GM23248 (cell line): ENCODE measurements at places on chromosomes 3 and 15. TPM values are rescaled to one million over a fixed set of nuclear protein-coding genes. Genes with fewer than 3 reads are reported as not detected.
A peak's percentile ranks its signal among the peaks of the same experiment; 100 is the strongest.

- DNase-seq = no peak
Observed at GRCh38 chr3:121111914-121112612, 204.1 kb downstream of the STXBP5L start.

DNA sequence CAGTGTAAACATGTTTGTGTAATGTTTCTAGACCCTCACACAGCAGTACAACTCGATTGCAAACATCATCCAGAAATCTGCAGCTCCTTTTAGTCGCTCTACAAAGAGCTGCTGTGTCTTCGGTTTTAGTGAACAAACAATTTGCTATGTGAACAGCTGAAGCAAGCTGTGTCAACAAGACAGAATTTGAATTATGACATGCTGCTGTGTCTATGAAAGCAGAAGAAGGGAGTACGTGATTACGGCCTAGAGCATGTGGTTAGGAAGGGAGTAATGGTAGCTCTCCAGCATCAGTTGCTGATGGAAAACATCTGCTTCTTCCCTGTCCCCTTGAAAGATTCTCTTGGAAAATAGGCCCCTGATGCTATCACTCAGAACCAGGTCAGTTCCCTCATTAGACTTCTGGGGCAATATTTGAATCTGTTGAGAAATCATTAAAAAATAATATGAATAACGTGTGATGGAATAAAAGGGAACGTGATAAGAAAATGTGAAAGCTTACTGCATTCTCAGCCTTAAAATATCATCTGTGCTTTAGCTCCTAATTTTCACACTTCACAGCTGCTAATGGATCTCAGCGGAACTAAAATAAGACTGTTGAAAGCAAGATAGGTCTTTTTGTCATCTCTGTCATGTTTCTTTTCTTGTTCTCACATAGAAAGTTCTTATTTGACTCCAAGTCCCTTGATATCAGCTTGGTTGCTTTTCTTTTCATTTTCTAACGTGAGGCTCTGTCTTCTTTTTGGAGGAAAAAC lies 891.5 kb downstream of the ROBO2 start:
- no peak for DNase-seq

GRCh38 chr15:48936666-48937065 lies 27.1 kb downstream of the SHC4 start:
- DNase-seq = peak; percentile 89

DNA sequence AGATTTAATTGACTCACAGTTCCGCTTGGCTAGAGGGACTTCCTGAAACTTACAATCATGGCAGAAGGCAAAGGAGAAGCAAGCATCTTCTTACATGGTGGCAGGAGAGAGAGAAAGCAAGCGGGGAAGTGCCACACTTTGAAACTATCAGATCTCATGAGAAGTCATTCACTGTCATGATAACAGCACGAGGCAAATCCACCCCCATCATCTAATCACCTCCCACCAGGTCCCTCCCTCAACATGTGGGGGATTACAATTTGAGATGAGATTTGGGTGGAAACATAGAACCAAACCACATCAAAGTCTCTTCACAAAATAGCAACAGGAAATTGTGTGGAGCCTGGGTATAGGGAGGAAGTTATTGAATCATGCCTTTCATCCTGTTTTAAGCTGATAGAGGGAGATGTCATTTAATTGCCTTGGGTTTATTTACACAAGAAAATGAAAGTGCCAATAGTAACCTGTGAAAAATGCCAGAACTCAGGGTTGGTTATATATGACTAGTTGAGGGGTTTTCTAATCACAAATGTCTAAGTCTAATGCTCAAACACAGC lies 624.8 kb upstream of the LMCD1 start:
- DNase-seq = no peak

GRCh38 chr3:23889386-23889785 lies 27.4 kb downstream of the NKIRAS1 start:
- DNase-seq = no peak

DNA sequence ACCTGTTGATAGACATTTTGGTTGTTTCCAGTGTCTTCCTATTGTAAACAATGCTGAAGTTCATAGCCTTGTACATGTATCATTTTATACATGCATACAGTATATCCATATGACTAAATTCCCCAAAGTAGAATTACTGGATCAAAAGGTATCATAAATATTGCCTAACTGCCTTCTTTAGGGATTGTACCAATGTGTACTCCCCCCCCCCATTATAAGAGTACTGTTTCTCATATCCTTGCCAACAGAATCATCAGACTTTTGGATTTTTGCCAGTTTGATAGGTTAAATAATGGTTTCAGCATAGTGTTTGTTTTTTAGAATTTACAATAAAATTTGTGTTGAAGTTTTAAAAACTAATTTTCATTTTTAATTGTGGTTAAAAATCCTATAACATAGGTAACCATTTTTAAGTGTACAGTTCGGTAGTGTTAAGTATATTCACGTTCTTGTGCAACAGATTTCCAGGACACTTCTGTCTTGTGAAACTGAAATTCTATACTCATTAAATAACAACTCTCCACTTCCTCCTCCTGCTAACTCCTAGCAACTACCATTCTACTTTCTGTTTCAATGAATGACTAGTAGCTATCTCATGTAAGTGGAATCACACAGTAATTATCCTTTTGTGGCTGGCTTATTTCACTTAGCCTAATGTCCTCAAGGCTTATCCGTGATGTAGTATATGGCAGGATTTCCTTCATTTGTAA lies 30.8 kb upstream of the MAP3K13 start:
- DNase-seq = peak; percentile 60

GRCh38 chr15:32668942-32669341 lies 27.4 kb downstream of the SCG5 start:
- peak; percentile 44 for DNase-seq

DNA sequence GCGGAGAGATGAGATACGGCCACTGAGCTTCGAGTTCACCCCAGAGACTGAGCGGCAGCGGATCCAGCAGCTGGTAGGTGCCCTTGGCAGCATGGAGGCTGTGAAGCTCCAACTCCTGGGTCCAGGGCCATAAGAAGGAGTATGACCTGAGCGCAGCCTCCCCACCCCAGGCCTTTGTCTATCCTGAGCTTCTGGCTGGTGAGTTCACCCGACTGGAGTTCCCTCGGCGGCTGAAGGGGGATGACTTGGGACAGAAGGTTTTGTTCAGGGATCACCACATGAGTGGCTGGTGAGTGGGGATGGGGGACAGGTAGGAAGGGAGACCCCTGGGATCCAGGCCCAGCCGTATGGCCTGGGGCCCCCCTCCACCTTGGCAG lies 2.6 kb downstream of the PPM1M start:
- no peak for DNase-seq

DNA sequence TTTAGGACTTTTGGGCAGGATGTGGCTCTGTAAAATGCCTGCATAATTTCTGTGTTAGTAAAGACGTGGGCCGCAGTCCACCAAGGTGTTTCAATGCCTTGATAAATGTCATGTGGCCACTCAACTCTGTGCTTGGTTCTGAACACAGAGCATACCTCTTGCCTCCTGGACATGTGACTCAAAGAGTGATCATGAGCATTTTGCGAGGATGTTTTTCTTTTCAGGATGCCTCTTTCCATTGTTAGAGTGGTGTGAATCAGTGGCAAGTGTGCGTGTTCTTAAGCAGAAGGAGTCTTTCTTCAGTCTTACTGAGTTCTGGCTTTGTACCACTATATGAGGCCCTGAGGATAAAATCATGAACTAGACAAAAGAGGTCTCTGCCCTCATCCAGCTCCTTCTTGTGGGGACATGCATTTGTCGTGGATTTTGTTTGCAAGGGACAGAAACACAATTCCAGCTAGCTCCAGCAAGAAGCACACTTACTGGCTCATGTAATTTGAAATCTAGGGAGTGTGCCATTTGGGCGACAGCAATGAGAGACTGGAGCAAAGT lies 363.4 kb downstream of the LRTM1 start:
- no peak for DNase-seq

DNA sequence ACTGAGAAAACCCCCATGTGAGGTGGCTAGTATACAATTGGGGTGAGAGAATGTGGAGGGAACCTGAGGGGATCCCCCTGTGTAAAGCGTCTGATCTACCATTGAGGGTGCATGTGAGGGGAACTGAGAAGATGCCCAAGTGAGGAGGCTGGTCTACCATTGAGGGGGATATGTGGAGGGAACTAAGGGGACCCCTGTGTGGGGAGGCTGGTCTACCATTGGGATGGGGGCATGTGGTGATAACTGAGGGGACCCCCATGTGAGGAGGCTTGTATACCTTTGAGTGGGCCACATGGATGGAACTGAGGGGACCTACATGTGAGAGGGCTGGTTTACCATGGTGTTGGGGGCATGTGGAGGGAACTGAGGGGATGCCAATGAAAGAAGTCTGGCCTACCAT lies 160.8 kb downstream of the FBLN2 start:
- DNase-seq = no peak

DNA sequence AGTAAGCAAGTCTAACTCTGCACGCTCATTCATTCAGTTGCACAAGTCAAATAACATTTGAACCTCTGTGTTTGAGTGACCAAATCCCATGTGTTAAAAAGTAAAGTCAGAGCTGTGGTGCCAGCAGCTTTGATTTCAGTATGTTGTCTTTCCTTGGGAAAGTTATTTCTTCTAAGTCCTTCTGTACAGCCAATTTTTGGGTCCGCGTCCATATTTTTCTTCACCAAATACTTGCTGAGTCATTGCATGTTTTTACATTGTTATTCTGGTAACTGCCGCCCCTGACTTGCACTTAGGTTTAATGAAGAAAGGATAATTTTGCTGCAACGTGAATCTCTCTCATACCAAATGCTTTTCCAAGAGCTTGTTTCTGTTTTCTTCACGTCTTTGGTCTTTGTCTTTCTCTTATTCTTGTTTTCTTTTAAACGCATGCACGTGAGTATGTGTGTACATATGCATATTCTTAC lies 56.7 kb downstream of the PLS1 start:
- no peak for DNase-seq

DNA sequence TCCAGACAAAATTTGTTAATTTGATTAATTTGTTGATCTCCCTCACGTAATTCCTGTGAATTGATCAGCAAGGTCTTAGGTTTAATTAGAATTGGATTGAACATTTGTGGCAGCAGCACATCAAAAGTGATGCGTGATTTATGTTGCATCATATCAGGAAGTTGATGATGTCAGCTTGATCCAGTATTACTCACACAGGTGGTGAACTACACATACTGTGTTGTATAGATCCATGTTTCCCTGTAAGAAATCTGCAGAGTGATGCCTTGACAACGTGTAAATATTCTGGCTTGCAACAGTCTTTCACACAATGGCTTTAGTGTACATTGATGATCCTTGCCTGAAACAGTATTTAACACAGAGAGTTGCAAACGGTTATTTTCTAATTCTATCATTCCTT lies 200.4 kb downstream of the ADAMTSL3 start:
- DNase-seq = no peak

DNA sequence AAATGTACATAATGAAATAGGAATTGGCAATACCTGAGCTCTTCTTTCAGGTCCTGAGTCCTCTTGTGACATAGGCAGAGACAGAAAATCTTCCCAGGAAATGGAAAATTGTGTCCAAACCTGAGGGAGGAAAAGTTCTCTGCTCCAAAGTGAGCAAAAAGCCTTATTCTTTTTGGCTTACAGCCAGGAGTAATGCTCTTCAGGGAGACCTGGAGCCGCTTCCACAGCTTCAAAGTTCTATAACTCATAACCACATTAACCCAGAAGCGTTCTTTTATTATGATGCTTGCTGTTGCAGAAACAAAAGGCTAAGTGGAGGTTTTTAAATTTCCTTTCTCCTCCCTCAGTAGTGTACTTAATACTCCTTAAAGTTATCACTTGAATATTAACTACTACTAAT lies 633 bp downstream of the IGSF10 start:
- DNase-seq = peak; percentile 50

The SLC22A13 gene
- 0.38 and 0.86 TPM in 2 replicates for total RNA-seq

The CHRNA7 gene
- total RNA-seq = under 0.01 TPM in 1 of 2 replicates, not detected in the other

The SI gene
- total RNA-seq = not detected in 2 replicates

The GOLGA6L10 gene
- total RNA-seq = under 0.01 and 0.25 TPM in 2 replicates

The SERPINI1 gene
- total RNA-seq = 7.3 and 25.3 TPM in 2 replicates

The BFSP2 gene
- total RNA-seq = not detected in 2 replicates

The PLAAT1 gene
- not detected in 2 replicates for total RNA-seq

The SHF gene
- 0.25 and 0.32 TPM in 2 replicates for total RNA-seq

The CDC25A gene
- 4.3 and 4.6 TPM in 2 replicates for total RNA-seq

The SLC12A8 gene
- total RNA-seq = 7.8 and 12.0 TPM in 2 replicates
